Activated naive CD4-positive, alpha-beta T cell treated with anti-CD3 and anti-CD28 coated beads for 36 hours (primary cell): ENCODE measurements at places on chromosomes 7 and 10. TPM values are rescaled to one million over a fixed set of nuclear protein-coding genes. Genes with fewer than 3 reads are reported as not detected.

- H3K4me3 ChIP-seq = no peak overlapping the region
- peaks cover 3% of the 10 kb centered on the region for H3K36me3 ChIP-seq
- H3K27ac ChIP-seq = no peak overlapping the region
- H3K4me1 ChIP-seq = peaks cover 33% of the 10 kb centered on the region
- H3K27me3 ChIP-seq = no peaks in the 10 kb centered on the region
These were observed 2.5 kb upstream of the MAP3K8 start for GRCh38 chr10:30431435-30431911.

DNA sequence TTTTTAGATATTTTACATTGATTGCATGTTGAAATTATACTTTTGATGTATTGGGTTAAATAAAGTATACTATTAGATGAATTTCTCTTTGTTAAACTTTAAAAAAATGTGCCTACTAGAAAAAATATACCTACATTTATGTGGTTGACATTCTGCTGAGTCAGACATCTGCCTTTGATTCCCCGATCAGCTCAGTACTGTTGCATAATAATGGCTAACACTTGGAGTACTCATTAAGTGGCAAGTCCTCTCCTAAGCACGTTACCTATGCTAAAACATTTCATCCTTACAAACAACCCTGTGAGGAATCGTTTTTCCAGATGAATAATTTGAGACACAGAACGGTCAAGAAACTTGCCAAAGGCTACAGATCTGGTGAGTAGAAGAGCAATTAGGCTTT is 14.0 kb upstream of the SEM1 start:
- no peak overlapping the region for H3K27ac ChIP-seq
- no peak overlapping the region for H3K4me3 ChIP-seq
- no peak for DNase-seq
- peaks cover 25% of the 10 kb centered on the region for H3K27me3 ChIP-seq
- H3K36me3 ChIP-seq = no peaks in the 10 kb centered on the region

- H3K4me3 ChIP-seq = no peak overlapping the region
- H3K27me3 ChIP-seq = peaks cover 7% of the 10 kb centered on the region
- no peak overlapping the region for H3K27ac ChIP-seq
- no peak for DNase-seq
These were observed 27.9 kb downstream of the MYPN start for GRCh38 chr10:68137171-68137570.

DNA sequence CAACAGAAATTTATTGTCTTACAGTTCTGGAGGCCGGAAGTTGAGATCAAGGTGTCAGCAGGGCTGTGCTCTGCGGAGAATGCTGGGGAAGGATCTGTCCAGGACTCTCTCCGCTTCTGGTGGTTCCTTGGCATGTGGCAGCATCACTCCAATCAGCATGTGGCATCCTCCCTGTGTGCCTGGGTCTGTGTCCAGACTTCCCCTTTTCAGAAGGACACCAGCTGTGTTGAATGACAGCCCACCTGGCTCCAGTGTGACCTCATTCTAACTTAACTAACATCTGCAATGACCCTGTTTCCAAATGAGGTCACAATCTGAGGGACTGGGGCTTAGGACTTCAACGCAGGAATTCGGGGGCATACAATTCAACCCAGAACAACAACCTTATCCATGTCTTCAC is 141.9 kb downstream of the BMS1 start:
- H3K4me1 ChIP-seq = no peaks in the 10 kb centered on the region
- no peak overlapping the region for H3K4me3 ChIP-seq
- H3K36me3 ChIP-seq = no peaks in the 10 kb centered on the region
- no peak for DNase-seq
- no peak overlapping the region for H3K27ac ChIP-seq

The HOXA4 gene
- total RNA-seq = not detected

The CDHR3 gene
- 0.93 TPM for total RNA-seq

- peaks cover 7% of the 10 kb centered on the region for H3K4me1 ChIP-seq
- H3K4me3 ChIP-seq = no peak overlapping the region
These were observed 2.4 kb downstream of the CH25H start for GRCh38 chr10:89204621-89205185.

GRCh38 chr10:20457649-20458048 is 439.5 kb downstream of the NEBL start:
- no peak overlapping the region for H3K4me3 ChIP-seq
- no peaks in the 10 kb centered on the region for H3K36me3 ChIP-seq
- H3K27me3 ChIP-seq = no peaks in the 10 kb centered on the region

The PPP1R17 gene
- total RNA-seq = not detected

The RNF133 gene
- total RNA-seq = not detected

The MEIG1 gene
- 0.93 TPM for total RNA-seq

- H3K4me1 ChIP-seq = no peaks in the 10 kb centered on the region
- no peaks in the 10 kb centered on the region for H3K36me3 ChIP-seq
- no peak overlapping the region for H3K4me3 ChIP-seq
- DNase-seq = no peak
- H3K27ac ChIP-seq = no peak overlapping the region
- H3K27me3 ChIP-seq = peaks cover 24% of the 10 kb centered on the region
These were observed 49.3 kb downstream of the PNLIPRP2 start for GRCh38 chr10:116669832-116670644.

GRCh38 chr7:130695840-130696239 is 9.5 kb upstream of the TSGA13 start:
- H3K4me1 ChIP-seq = no peaks in the 10 kb centered on the region
- no peaks in the 10 kb centered on the region for H3K36me3 ChIP-seq
- H3K4me3 ChIP-seq = no peak overlapping the region
- H3K27ac ChIP-seq = no peak overlapping the region

GRCh38 chr7:99257675-99258074 is 15.0 kb upstream of the MYH16 start:
- DNase-seq = no peak
- H3K4me3 ChIP-seq = no peak overlapping the region
- H3K27ac ChIP-seq = no peak overlapping the region
- H3K36me3 ChIP-seq = no peaks in the 10 kb centered on the region
- H3K4me1 ChIP-seq = no peaks in the 10 kb centered on the region

The NOD1 gene
- total RNA-seq = 9.2 TPM

DNA sequence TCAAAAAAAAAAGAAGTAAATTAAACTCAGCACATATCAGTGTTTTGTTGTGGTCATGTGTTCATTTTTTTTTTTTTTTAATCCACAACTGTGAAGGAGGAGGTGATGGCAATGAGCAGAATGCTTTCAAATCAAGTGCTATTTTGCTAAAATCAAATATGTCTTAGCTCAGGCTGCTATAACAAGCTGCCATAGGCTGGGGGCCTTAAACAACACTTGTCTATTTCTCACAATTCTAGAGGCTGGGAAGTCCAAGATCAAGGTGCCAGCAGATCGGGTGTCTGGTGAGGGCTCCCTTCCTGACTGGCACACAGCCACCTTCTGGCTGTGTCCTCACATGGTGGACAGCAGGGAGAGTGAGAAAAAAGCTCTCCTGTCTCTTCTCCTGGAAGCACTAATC is 203.9 kb downstream of the FAM107B start:
- no peak for DNase-seq
- H3K27me3 ChIP-seq = no peaks in the 10 kb centered on the region
- H3K27ac ChIP-seq = peak overlapping the region; percentile 97
- H3K4me3 ChIP-seq = peak overlapping the region; percentile 69
- H3K36me3 ChIP-seq = peaks cover 35% of the 10 kb centered on the region

The IDI2 gene
- total RNA-seq = not detected
